Transverse colon (tissue), 4 donors: ENCODE measurements at places on chromosomes 3 and 15. TPM values are rescaled to one million over a fixed set of nuclear protein-coding genes. Genes with fewer than 3 reads are reported as not detected.

GRCh38 chr3:139657434-139657833, 20.3 kb downstream of the NMNAT3 start:
- DNase-seq, result no peak

- DNase-seq, result no peak
Observed at GRCh38 chr3:155880286-155880685, 9.8 kb downstream of the GMPS start.

FBXL22 gene
- 28.1 TPM for total RNA-seq

DNA sequence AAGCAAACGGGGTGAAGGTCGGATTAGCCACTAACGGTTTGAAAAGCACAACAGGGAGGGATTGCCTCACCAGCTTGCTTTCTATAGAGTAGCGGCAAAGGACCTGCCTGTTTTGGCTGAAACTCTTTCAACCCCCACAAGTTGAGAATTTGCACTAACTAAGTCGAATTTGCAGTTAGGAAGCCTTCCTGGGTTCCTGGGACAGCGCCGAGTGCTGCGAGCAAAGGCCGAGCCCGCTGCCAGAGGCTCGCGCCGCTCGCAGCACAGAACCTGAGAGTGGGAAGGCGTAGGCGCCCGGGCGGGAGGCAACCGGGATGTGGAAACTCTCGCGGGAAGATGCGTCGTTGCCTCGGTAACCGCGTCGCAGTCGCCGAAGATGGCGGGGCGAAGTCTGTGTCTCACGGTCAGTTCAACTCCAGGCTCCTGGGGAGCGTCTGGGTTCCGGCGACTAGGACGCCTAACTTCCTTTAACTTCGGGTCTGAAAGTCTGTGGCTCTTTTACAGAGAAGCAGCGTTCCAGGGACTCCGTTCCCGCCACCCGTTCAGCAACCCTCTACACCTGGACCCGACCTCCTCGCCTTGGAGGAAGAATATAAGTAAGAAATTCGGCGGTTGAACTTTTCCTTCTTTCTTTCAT, at the start of gene TEX9:
TSS of gene TEX9 (plus strand) at position 352 of the 637 bp plus-strand sequence. CDS start at position 377, 25 bp downstream.
- DNase-seq, result peak; percentile 91

DNA sequence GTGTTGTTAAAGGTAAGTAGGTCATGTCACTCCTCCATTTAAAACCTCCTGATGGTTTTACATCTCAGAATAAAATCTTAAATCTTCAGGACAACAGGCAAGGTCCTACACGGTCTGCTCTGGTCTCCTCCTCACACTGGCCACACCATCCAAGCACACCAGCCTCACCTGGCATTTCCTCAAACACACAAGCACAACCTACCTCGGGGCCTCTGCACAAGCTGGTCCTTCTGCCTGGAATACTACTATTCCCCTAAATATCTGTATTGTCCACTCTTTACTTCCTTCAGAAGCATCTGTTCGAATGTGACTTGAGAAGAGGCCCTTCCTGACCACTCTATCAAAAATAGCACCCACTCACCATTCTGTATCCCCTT, 1.8 kb downstream of the GORASP1 start:
- DNase-seq, result no peak

GRCh38 chr3:72411126-72411525, 437.1 kb downstream of the SHQ1 start:
- no peak for DNase-seq

MITF gene
- 12.2 TPM for total RNA-seq

DNA sequence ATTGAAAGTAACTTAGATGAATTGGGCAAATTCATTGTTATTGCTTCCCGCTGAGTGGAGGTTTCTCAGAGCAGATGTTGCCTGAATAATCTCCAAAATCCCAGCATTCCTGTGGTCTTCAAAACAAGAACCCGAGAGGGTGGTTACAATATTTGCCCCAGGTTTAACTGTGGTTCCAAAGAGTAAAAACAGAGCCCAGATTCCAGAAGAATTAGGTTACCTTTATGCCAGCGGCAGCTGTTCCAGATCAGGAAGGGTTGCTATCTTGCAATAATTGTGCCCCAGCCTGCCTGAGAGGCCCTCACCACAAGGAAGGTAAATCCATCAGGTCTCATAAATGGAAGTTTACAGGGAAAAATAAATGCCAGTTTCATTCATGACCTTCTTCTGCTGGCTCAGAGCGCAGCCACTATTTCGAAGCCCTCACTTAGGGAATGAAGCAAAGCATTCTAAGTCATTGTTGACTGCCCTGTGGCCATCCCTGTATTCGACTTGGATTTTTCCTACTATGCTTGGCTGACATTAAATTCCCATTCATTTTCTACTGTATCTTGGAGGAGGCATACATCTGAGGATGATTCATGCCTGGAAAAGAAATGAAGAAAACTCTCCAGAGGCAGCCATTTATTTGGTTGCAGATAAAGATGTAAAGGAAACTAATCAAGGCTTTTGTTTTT, 54.6 kb downstream of the SSUH2 start:
- DNase-seq, result no peak

DNA sequence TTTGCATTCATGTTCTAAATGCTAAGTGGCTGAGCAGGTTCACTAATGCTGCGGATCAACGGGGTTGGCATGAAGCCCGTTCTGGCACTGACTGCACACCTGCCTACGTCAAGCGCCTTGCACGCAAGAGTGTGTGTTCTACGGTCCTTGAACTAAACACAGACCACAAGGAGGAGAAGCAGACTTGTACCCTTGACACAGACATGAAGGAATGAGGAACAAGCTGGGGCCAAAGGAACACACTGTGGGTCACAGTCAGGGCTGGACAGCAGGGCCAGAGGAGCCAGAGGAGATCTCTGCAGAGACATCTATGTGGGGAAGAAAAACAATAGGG, 48.0 kb upstream of the LDHAL6B start:
- no peak for DNase-seq

DNAJA4 gene
- total RNA-seq, result 34.9 TPM

DNA sequence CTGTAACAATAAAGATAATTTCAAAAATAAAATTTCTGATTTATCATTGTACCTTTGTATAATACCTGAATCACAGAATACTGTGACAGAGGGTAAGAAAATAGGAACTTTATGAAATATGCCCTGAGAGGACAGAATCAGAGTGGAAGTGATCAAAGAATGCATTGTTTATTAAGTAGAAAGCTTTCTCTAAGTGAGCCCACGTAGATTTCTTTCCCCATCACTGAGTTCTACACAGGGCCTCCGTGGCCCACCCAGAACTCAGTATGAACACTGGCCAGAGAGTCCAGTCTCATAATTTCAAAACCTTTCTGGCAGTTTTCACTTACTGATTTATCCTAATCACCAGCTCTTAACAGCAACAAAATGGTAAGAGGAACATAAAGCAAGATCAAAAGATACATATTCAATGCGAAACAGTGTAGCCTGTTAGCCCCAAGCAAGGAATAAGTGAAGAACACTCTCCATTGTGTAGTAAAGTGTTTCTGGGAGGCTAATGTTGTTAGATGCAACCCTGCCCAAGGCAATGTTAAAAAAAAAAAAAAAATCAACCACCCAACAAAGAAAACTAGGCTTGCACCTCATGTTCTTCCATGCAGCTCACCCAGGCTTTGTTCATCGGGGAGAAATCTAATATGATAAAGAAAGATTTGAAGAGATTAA, 341.3 kb downstream of the LSAMP start:
- DNase-seq, result no peak
